ENCODE measurements at places on chromosomes 13 and 19.

GRCh38 chr19:4870025-4870700 is 2.7 kb upstream of the PLIN3 start:
- peak; percentile 97 for DNase-seq

- peak; percentile 54 for DNase-seq
Observed at GRCh38 chr13:99323488-99323887, 16.3 kb upstream of the GPR183 start.

DNA sequence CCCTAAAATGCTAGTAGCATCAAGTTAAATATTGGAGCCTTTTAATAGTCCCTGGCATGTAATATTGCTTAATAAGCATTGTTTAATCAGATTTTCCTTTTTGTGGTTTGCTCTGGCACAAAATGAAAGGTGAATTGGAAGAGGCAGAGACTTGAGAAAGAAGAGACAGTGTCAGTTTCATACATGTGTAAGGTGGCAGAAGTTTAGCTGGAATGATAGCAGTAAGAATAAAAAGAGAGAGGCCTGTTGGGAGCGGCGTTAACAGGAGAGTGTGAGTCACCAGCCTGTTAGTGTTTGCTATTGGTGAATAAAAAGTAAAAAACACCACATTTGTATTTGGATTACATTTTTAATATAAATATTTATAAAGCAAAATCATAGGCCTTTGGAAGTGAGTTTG is 145.3 kb downstream of the PDS5B start:
- peak; percentile 51 for DNase-seq

DNA sequence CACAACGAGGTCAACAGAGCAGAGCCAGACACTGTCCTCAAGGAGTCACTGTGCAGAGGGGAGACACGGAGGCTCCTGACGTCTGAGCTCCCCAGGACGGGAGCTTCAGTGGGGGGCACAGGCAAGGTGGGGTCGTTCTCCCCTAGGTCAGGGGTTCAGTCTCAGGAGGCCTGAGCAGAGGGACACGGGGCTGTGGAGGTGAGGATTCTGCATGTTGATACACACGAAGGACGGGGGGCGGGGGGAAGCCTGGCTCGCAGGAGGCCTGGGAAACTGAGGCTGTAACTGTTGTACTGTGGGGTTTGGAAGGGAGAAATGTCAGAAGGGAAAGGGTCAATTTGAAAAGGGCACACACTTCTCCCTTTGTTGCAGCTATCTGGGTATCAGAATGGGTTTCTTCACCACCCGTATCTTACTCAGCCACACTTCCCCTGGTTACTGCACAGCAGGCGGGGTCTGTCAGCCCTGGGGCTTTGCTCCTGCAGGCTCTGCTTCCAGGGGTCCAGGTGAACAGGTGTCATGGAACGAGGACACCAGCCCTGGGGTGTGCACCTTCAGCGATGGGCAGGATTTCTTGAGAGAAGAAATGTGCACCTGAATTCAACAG is 748 bp upstream of the SIGLEC8 start:
- no peak for DNase-seq

DNA sequence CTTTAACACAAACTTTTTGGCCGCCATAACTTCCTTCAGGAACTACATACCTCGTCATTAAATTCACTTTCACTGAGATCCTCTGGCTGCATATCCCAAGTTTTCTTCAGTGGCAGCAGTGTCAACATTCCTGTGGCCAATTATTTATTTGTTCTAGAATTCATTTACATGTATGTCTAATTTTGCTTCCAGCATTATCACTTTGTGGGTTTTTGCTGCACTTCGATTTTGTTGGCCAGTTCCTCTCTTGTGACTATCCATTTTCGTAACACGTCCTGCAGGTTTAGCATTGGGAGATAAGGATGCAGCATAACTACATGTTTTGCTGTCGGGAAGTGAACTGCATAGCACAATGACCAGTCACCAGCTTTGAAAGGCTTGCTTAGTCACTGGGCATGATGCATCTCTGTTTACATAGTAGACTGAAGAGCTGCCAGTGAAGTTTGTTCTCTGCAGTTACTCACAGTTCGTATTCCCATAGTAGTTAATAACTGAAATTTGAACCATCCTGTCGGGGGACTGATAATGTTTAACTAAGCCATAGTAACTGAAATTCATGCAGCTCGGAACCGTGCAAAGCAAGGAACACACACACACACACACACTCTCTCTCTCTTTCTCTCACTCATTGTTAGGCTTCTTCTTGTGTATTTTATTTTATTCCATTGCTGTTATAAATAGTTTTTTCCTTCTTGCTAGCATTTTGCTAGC is 28.3 kb downstream of the ZNF507 start:
- DNase-seq = peak; percentile 99

- no peak for DNase-seq
Observed at GRCh38 chr19:7921967-7922835, 2.1 kb downstream of the SNAPC2 start.

GRCh38 chr13:114279146-114279545 is 2.3 kb upstream of the UPF3A start:
- DNase-seq = no peak

DNA sequence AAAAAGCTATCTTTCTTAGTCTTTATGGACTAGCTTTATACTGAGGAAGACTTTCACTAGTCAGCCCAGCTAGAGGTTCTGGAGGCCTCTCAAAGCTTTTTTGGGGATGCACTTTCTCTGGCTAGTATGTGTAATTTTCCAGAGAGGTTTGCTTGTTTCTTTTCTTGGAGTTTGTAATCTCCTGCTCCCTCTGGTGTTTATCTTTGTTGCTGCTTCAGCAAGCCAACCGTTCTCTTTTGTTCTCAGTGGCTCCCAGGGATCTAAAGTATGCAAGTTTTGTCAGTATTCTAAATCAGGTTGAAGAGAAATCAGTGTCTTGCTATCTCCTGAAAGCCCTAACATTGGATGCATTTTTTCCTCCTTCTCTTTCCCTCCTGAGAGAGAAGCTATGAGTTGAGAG is 121.1 kb upstream of the MYO16 start:
- peak; percentile 30 for DNase-seq

DNA sequence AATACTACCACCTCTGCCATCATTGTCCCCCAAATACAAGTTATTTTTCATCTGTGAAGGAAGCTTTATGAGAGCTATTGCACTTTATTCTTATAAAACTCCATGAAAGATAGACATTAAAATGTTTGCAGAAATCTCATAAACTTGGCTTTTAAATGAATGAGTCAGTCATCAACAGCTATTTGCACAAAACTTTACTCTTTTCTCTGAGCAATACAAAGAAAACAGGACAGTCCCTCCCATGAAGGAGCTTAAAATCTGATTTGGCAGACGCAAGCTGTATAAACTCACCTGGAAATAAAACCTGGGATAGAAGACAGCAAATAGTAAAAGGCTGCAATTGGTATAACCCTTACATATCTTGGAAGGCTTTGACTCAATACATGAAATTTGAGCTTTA is 16.6 kb upstream of the RCBTB1 start:
- no peak for DNase-seq

Measured in fibroblast of mammary gland (primary cell).